ENCODE measurements at places on chromosomes 1 and 21. TPM values are rescaled to one million over a fixed set of nuclear protein-coding genes. Genes with fewer than 3 reads are reported as not detected.

DNA sequence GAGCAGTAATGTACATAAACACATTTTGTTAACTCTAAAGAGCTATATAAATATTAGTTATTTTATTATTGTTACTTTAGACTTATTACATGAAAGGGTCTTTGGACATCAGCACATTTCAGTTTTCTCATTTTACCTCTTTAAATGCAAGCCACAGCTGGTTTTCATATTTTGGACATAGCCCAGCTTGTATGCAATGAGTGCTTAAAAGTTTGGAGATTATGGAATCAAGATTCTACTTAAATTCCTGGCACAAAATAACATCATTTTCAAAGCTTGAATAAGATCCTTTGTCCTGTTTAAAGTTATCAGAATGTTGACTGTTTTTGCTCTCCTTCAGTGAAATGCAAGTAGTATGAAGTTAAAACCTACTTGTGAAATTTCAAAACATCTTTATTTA lies 15.5 kb upstream of the LEPR start:
- no peak for DNase-seq

GRCh38 chr1:75625795-75626194 lies 14.9 kb upstream of the SLC44A5 start:
- no peak for DNase-seq

GRCh38 chr1:202621446-202621845 lies 88.8 kb downstream of the SYT2 start:
- no peak for DNase-seq

DNA sequence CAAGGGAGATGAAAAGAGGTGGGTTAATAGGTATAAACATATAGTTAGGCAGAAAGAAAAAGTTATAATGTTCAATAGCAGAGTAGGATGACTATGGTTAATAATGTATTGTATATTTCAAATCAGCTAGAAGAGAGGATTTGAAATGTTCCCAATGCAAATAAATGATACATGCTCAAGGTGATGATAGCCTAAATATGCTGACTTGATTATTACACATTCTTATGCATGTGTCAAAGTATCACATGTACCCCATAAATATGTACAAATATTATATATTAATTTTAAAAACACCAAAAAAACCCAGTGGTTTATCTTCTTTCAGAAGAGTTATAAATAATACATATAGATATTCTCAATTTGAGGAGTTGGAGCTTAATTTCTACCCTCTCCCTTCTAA lies 38.3 kb upstream of the ZSWIM5 start:
- DNase-seq, result no peak

DNA sequence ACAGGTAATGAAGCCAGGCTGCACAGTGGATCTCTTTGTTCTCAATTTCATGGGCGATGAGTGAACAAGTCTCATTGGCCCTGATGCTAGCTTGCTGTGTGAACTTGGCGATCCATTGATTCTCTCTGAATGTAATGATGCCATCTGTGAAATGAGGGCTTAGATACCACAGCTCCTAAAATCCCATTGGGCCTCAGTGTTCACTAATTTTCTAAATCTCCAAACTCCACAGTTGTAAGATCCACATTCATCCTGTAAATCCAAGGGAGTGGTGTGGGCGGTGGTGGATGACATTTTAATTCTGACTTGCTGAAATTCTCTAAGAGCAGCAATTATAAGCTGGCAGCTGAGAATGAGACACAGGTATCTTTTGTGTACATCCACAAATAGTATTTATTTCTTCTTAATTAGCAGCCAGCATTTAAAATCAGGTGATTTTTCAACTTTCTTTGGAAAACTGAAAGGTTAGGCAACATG lies 9.6 kb upstream of the ACTL8 start:
- no peak for DNase-seq

- DNase-seq, result no peak
Measured at GRCh38 chr1:150273311-150273710, 721 bp downstream of the C1orf54 start.

GRCh38 chr1:1617925-1618324 lies 2.6 kb downstream of the MIB2 start:
- no peak for DNase-seq

Gene ODR4
- total RNA-seq, result 9.3 TPM

Gene ADAM15
- total RNA-seq, result 193 TPM

DNA sequence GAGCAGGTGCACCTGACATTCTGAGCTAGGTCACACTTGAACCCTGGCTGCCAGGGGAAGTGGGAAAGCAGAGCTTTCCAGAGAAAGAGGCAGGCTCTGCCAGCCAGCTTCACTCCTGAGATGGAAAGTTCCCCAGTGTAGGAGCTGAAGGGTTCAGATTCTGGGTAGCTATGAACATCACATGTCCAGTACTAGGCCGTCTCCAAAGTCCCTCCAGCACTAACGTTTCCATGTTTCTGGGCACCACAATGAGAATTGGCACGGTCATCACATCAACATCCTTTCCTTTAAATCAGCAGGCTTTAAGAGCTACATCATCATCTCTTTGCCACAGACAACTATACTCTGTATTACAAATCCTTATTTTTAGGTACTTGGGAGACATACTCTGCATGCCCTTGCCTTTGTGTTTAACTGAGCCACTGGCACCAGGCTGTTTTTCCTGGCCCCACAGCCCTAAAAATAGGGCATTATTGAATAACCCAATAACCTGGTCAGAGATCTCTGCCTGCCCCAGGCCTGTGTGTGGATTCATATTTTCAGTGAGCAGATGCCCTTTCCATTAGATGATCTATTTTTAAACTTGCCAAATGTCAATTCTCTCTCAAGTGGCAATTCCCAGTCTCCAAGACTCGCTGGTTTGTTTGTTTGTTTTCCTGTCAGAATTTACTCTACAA lies 35.4 kb upstream of the USP24 start:
- DNase-seq, result no peak

DNA sequence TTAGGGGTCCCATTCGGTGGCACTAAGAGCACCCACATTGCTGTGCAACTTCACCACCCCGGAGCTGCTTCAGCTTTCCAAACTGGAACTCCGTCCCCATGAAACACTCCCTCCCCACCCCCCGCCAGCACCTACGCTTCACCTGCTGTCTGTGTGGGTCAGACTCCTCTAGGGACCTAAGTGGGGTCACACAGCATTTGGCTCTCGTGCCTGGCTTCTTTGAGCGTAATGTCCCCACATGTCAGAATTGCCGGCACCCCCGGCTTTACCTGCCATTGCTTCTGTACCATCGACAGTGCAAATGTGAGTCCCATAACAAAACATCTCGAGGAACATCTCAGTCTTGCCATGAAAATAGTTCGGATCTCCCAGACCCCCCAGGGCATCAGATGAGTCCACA lies 35.9 kb upstream of the AGPAT3 start:
- no peak for DNase-seq

DNA sequence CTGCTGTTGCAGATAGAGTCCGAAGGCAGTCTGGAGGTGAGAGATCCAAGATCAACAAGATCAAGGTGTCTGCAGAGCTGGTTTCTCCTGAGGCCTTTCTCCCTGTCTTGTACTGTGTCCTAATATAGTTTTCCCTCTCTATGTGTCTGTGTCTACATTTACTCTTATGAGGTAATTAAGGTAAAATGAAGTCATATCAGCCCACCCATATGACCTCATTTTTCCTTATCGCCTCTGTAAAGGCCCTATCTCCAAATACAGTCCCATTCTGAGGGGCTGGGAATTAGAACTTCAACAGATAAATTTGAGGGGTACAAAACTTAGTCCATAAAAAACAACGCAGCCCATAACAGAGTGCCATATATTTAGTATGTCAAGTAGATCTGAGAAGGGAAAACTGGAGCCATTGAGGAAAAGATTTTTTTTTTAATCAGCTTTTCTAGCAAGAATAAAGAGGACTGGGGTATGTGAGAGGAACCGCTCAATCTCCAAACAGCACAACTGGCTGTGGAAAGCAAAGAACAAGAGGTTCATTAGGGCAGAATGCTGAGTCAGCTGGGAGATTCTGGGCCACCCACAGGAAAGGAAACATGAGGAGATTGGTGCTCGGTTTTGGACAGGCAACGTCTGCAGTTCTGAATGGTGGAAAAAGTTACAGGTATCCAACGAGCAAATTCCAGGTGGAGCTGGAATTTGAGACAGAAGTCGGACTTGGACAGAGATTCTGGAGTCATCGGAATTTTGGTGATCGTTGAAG lies 65.7 kb downstream of the MAP3K21 start:
- no peak for DNase-seq

DNA sequence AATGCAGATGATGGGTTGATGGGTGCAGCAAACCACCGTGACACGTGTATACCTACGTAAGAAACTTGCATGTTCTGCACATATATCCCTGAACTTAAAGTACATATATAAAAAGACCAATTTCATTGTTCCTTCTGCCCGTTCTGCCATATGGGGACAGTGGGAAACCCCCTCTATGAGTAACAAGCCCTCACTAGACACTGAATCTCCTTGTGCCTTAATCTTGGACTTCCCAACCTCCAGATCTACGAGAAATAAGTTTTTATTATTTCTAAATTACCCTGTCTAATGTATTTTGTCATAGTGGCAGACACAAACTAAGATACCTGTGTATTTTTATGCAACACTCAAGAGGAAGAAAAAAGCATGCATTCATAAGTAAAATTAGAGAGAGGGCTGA lies 10.0 kb downstream of the GBP7 start:
- DNase-seq, result no peak

DNA sequence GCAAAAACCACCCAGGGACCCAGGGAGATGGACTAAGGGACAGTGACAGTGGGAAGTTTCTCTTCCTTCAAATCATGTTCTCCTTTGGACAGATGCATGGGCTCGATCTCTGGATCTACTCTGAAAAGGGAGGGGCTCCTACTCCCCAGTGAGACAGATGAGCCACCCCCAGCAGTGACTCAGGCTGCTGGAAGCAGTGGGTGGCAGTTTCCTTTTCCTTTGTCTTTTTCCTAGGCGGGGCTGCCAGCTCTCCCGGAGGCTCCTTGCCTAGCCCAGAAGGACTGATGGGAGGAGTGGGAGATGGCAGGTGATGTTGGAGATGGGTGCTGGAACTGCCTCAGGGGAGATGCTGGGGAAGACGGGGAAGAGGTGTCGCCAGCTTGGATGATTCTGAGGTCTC lies 41.0 kb upstream of the IGSF21 start:
- no peak for DNase-seq

Gene SLAMF1
- total RNA-seq, result 6.9 TPM

DNA sequence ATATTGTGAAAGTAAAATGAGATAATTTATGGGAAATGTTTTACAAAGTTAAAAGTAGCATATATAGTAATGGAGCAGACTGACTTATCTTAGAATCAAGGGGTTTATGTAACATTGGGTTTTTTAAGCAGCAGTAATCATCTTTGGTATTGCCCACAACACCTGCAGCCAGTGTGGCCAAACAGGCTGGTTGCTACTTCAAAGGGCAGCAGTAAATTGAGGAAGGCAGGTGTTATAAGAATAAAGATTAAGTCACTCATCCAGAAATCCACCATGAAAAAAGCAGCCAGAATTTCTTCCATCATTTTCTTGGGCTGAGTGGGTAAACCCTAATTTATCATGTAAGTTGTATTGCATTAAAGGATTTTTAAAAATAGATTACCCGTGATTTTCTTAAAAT lies 16.7 kb downstream of the DYNLT5 start:
- DNase-seq, result no peak

- DNase-seq, result no peak
Measured at GRCh38 chr1:174769961-174770549, 229.7 kb upstream of the CACYBP start.

GRCh38 chr1:80274256-80274655 lies 1267.7 kb upstream of the ADGRL4 start:
- DNase-seq, result no peak

DNA sequence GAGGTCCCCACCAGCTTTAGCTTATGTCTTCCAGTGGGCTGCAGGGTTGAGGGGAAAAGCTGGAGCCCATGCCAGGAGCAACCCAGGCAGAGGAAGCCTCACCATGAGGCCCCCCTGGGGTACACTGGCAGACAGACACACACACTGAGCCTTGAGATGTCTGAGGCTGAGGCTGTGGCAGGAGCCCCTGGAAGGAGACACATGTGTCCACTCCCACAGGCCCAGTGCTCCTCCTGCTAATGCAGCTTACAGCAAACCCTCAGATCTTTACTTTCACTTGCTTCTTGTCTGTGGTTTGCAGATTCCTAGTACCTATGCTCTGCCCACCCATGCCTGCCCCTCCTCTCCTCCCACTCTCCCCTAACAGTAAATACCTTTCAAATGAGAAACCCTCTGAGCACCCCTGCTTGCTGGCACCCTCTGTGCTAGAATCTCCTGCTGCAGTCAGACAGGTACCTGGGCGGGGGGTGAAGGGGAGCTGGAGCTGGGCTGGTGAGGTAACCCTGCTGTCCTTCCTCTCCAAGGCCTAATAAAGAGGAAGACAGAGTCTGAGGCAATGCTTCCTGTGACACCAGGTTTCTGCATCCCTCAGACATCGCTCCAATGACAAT lies 63.4 kb upstream of the NEK2 start:
- DNase-seq, result no peak

- DNase-seq, result no peak
Measured at GRCh38 chr1:118627435-118627834, 360.7 kb downstream of the TBX15 start.

GRCh38 chr1:107523736-107524135 lies 382.9 kb downstream of the NTNG1 start:
- no peak for DNase-seq

- DNase-seq, result no peak
Measured at GRCh38 chr1:205142102-205142469, 20.3 kb upstream of the RBBP5 start.

DNA sequence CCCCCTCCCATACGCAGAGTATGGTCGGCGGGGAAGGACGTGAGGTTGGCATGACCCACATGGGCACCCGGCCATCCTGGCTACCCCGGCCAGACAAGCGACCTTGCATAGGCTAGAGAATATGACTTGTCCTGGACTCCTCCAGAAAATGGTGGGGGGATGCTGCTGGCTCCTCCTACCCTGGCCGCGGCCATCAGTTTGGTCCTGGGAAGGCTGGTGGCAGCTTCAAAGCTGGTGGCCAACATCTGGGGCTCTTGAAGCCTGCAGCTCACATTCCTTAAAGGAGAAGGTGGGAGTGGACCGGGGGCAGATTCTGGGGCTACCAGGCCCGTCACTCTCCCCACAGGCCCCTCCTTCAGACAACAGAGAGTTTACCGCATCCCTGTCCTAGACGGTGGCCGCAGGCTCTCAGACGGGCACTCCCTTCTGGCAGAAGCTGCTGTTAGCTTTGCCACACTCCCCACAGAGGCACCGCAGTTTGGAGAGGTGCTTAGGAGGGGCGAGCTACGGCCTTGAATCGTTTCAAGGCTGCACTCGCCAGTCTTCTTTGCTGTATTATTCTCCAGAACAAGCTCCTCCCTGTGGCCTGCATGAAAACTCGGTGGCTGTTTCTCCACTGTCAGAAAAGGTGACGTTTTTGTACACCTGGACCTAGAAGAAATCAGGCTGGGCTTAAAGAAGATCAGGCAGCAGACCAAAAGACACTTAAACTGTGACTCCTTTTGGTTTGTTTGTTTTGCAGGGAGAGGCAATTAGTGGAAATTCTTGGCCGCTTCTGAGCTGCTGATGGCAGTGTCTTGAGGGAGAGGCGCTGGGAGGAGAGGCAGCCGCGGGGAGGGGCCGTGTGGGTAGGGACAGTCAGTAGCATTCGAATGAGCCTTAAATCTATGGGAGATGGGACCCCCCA lies 68.0 kb downstream of the RUNX3 start:
- DNase-seq, result peak; percentile 47

- no peak for DNase-seq
Measured at GRCh38 chr1:42173961-42174735, 9.6 kb upstream of the GUCA2A start.

- no peak for DNase-seq
Measured at GRCh38 chr1:242449661-242450060, 74.8 kb downstream of the PLD5 start.
